ENCODE measurements at places on chromosomes 7 and 10.

GRCh38 chr10:97427571-97428179 lies 1.7 kb downstream of the PGAM1 start:
- DNase-seq: no peak

DNA sequence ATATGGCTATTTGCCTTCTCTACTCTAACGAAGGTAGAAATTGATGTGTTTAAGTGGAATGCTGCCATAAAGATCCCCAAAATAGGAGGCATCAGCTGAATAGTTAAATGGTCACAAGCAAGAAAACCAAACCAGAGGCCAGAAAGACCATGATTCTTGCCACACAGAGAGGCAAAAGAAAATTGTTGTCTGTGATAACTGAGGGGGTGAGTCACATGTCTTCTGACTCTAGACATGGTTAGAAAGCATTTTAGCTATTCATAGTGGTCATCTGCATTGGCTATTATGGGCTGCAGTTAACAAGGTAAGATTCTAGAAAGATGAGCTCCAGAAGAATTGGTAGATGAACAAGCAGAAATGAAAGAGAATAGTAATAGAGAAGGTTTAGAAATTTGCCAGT lies 361.4 kb upstream of the NPSR1 start:
- no peak for DNase-seq

DNA sequence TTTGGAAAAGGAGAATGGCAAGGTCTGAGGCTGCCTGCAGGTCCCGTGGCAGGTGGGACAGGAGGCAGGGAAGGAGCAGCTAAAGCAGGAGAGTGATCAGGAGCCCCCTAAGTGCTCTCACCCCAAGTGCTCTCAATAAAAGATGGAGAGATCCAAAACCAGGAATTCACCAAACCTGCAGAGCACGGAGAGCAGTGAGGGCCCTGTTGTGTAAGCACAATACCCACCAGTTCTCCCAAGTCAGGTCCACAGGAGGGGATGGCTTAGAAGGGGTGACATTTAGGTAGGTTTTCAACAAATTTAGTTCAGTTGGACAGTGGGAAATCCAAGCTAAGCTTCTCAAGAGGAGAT lies 40.8 kb downstream of the GNA12 start:
- DNase-seq: no peak

GRCh38 chr7:2926896-2927405 lies 82.8 kb upstream of the GNA12 start:
- DNase-seq: no peak

- no peak for DNase-seq
Observed at GRCh38 chr10:96250349-96250748, 21.0 kb downstream of the BLNK start.

GRCh38 chr7:151679071-151679708 lies 159.5 kb upstream of the RHEB start:
- no peak for DNase-seq

DNA sequence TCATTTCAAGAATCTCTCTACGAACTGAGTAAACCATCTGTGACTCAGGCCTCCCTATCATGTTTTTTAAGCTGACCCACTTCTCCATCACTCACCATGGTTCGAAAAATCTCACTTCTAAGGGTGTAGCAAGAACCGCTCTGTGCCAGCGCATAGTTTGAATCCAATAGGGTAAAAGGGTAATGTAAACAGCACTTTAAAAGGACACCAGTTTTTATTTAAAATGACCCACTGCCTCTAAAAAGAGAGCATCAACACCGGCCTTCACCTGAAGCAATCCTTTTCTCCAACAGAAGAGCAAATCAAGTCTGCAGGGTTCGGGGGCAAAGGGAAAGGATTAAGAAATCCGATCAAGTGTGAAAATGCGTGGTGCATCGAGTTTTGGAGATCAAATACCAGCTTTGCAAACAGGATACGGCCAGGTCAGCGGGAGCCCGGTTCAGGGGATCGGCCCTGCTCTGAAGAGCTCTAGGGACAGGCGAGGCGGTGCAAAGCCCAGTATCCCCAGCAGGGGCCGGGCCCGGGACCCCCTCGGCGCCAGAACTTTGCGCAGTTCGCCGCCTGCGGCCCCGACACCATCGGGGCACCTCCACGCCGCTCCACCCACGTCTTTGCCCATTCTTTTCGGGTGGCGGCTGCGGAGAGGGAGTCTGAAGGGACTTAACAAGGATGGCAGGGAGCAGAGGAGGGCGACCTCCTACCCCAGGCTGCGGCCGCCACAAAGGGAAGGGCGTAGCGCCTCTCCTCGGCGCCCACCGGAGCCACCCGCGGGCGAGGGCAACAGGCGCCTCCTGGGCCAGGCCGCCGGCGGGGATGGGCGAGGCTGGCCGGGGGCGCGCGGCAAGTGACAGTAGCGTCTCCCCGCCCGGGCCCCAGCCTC lies 842 bp downstream of the NMT2 start:
- DNase-seq: no peak

DNA sequence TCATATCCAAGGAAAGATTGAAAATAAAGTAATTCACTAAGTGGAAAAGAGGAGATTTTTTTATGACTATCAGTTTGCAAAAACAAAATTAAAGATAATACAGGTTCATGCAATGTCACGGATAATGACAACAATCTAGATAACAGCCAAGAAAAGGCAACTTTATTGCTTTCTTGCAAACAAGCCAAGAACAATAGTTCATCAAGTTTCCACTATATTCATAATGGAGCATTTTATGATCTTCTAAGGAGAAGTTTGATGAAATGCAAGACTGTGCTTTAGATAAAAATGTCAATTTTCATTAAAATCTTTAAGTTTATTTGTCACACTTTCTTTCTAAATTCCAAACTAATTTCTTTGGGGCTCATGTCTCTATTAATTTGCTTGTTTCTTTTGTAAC lies 53.9 kb upstream of the NRP1 start:
- no peak for DNase-seq

- DNase-seq: no peak
Observed at GRCh38 chr10:27801171-27801785, 55.7 kb upstream of the MKX start.

GRCh38 chr7:100119970-100120732 lies 717 bp downstream of the CNPY4 start:
- DNase-seq: peak; percentile 23

GRCh38 chr7:98194672-98195457 lies 16.4 kb upstream of the BHLHA15 start:
- no peak for DNase-seq

DNA sequence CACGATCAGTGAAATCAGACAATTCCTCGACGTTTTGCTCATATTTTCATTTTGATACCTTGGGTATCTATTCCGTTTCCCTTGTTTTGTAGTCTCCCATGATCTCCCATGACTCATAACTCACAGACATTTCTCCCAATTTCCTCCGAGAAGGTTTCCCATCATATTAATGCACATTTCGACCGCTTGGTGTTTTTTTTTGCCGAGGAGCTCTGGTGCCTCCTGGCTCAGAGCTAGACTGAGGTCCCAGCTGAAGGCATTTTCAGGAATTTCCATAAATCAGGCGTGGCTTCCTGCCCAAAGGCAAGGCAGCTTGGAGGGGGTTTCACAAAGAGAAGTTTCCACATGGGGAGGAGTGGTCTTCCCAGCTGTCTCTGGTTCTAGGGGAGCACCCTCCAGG lies 148.2 kb upstream of the TNS3 start:
- no peak for DNase-seq

DNA sequence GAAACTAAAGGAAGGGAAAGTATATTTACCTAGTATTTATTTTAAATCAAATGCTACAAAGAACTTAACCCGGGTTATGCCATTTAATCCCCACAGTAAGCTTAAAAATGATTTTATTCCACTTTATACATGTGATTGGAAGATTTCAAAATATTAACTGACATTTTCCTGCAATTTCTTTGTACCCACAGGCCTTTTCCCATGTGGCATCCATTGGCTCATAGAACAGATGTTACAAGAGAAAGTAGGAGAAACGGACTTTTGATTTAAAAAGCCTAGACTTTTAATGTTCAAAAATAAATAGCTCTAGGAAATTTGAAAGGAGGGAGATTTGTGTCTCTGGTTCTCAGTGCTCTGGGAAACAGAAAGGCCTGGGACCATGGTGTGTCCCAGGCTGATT lies 807.9 kb downstream of the KCNMA1 start:
- DNase-seq: no peak

DNA sequence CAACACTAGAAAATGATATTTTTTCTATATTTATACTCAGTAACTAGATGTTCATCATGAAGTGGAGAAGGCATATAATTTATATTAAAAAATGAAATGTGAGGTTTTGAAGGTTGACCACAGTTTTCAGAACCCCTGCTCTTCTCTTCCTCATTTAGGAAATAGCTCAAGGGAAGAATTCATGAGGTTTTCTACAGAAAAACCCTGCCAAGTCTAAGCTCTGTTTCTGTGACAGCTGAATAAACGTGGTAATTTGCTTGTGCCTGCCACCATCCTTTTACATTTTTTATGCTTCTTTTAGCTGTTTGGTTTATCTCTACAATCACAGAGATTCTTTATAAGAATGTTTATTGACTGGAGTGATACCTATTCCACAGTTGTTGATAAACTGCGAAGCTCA lies 630.3 kb upstream of the POT1 start:
- DNase-seq: no peak

DNA sequence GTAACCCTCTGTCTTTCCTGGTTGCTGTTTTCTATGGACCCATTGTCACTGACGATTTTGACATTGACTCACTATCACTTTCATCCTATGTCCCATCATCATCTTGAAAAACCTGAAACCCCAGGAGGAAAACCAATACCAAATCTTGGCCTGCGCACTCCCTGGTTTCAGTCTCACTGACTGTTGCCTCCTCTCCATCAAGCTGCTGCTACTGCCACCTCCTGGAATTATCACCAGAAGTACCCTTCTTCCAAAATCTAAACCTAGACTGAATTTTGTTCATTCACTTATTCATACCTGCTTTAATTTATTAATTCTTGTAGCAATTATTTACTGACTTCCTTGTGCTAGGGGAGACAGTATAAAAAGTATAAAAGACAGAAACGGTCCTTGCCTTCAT lies 44.5 kb upstream of the ACBD5 start:
- no peak for DNase-seq

- no peak for DNase-seq
Observed at GRCh38 chr7:14228341-14228740, 238.9 kb upstream of the ETV1 start.

- DNase-seq: no peak
Observed at GRCh38 chr7:121992068-121992467, 119.1 kb downstream of the PTPRZ1 start.

- DNase-seq: no peak
Observed at GRCh38 chr7:117666031-117666430, 186.2 kb downstream of the CFTR start.

GRCh38 chr7:158077934-158078910 lies 509.4 kb downstream of the PTPRN2 start:
- DNase-seq: peak; percentile 50

GRCh38 chr10:53601260-53601875 lies 828.8 kb upstream of the MBL2 start:
- peak; percentile 52 for DNase-seq

- DNase-seq: peak; percentile 39
Observed at GRCh38 chr7:66114743-66115649, at the start of gene CRCP. Gene CRCP (plus strand): TSS chr7:66114847. CDS start chr7:66114963, 116 bp downstream.

DNA sequence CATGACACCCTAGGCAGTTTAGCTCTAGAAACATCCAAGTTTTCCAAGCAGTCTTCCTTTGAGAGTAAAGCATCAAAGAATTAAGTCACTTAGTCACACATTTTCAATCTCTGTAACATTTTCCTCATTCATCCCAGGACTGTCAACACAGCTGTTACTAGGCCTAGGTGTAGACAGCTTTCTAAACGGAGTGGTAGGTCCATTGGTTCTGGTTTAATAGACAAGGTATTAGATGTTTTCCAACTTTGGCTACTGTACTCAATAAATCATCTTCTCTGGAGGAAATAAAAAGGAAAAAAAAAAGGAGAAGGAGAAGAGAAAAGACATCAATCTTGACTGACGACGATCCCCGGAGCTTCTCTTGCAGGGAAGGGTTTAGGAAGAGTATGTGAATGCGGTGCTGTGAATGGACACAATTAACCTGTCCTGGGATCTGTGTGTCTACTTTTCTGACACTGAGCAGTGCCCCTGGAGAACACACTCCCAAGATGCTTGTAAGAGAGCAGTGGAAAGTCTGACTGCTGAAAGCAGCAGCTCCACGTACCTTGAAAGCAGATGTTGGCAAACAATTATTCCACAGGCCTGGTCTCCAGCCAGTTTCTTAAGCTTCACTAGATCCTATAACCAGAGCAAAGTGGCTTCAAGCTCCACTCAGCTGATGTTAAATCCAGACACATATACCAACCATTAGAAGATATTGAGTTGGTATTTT lies 59.1 kb downstream of the CXCL12 start:
- no peak for DNase-seq

DNA sequence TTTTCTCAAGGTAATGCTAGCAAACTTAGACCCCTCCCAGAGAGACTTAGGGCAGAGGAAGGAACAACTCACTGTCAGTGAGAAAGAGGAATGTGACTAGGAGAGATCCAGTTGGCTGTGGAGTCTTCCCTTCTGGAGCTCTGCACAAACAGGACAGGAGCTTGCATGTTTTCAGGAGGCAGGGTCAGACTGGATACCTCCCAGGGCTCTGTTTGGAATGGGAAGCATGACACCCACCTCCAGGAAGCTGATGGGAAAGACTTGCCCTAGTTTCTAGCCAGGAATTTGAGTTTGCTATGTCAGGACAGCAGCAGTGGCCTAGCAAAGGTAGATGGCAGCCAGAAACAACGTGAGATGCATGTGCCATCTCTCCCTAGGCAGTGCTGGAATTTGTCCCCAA lies 40.6 kb downstream of the GHRHR start:
- no peak for DNase-seq

DNA sequence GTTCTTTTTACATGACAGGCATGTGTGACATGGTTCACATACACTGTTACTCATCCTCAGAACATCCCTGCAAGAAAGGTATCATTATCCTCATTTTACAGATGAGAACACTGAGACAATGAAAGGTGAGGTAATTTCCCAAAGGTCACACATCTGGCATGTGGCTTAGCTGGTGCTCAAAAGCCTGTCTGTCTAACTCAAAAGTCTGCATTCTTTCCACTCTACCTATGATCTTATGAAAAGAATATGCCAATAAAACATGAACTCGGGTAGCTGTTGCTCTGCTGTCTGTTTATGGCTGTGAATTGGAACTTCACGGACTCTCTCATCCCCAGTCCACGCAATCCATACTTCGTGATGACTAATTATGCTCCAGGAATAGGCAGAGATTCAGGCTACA lies 79.0 kb upstream of the ODAD2 start:
- DNase-seq: no peak

GRCh38 chr7:28681693-28682310 lies 269.5 kb downstream of the CREB5 start:
- no peak for DNase-seq

GRCh38 chr10:70952401-70952800 lies 64.0 kb upstream of the PCBD1 start:
- no peak for DNase-seq

GRCh38 chr10:14072541-14072940 lies 258.2 kb downstream of the FRMD4A start:
- no peak for DNase-seq

GRCh38 chr7:47651355-47652317 lies 69.7 kb upstream of the TNS3 start:
- no peak for DNase-seq

DNA sequence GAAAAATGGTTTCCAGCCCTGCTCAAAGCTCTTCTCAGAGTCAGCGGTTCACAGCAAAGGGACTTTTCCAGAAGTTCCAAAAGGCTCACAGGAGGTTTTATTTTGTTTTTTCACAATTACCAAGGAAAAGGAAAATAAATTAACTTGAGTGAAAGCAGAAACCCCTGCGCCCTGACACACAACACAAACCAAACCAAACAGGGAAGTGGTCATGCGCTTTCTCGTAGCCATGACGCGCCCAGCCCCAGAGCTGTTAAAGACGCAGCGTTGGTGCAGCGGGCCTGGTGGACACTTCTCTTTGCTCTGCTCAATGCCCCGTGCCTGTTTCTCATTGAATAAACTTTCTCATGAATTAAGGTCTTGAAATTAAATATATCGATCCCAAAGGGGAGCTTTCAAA lies 134.4 kb upstream of the LYZL2 start:
- DNase-seq: no peak

Measured in NCI-H748 treated with DMSO at 0.1 percent for 48 hours (cell line).